ENCODE measurements at places on chromosomes 1 and 21.

GRCh38 chr1:231266811-231267322 is 25.9 kb downstream of the GNPAT start:
- no peak for DNase-seq

GRCh38 chr1:77412069-77412819 is 130.4 kb downstream of the AK5 start:
- DNase-seq = no peak

- no peak for DNase-seq
Observed at GRCh38 chr1:76961181-76961819, 94.0 kb downstream of the ST6GALNAC5 start.

- DNase-seq = no peak
Observed at GRCh38 chr1:38834221-38834782, 25.3 kb downstream of the RRAGC start.

GRCh38 chr1:231000639-231001038 is 21.7 kb downstream of the ARV1 start:
- DNase-seq = no peak

DNA sequence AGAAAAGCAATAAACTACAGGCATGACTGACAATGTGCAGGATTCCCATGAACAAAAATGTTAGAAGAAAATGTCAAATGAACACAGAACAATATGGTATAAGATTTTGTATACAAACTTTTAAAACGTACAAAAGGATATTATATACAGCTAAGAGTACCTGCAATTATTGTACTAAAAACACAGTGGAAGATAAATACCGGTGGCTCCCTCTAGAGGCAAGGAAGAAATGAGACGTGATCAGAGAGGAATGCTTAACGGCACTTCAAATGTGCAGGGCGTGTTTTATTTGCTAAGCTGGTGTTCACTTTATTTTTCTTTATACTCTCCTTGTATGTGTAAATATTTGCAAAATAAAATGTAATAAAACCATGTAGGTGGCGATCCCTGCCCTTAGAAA is 191.8 kb upstream of the SAMSN1 start:
- DNase-seq = peak; percentile 21

DNA sequence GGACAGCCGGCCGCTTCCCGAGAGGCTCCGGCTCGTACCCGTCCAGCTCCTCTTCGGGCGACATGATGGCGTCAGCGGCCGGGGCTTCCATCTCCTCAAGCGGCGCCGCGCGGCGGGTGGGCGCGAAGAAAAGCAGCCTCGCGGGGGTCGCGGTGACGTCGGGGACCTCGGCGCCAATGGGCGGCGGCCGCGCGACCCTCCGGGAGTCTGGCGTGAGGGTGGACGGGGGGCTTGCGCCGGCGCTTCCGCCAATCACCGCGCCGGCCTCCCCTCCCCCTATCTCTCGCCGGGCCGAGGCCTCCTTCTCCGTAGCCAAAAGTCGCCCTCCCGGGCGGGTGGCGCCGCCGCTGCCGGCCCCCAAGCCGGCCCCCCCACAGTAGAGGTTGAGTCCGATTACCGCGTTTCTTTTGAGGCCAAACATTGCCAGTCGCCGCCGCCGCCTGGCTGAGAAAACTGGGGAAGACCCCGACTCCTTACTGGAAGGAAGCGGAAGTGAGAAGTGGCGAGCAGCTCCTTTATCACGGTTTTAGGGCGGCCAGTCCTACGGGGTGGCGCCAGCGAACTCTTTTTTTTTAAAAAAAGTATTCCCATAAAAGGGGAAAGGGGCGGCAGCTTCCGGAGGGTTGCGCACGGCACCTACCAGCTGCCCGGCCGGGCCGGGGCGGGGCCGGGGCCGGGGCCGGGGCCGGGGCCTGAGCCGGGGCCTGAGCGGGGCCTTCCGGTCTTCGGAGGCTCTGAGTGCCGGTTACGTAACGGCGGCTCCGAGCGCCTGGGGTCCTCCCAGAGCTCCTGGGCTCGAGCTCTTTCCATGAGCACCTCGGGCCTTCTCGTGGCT is at the start of gene MCL1:
Gene MCL1 (minus strand): TSS at position 501 of the 835 bp plus-strand sequence. CDS start 80 bp downstream, at position 421.
- peak; percentile 83 for DNase-seq

GRCh38 chr1:29916656-29917369 is 680.5 kb downstream of the PTPRU start:
- no peak for DNase-seq

DNA sequence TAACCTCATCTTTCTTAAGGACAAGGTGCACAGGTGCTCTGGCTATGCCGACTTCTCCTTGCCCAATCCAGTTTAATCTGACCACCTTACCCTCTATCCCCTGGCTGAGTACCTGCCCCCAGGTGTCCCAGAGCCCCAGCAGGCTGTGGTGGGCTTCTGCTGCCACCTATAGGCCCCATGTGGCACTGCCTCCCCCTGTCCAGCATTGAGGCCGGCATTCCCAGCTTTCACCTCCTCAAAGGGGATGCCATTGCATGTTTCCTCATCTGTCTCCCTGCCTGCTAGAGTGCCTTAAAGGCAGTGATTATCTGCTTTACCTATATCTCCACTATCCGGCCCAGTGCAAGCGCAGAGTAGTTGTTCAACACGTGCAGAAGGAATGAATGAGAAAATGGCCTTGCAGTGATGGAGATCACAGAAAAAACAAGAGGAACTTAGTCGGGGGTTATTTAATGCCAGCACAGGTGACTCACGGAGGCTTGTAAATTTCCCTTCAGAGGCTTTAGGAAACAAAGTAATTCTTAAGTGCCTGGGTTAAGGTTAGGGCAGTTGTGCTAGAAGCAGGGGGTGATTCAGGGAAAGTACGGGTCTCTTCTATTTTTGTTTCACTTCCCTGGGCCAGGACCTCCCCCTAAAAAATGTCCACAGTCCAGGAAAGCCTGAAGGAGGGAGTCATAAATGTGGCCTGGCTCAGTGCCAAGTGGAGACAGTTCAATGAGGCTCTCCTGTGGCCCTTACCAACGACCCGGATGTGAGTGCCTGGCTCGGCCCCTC is 131.8 kb upstream of the NGF start:
- no peak for DNase-seq

DNA sequence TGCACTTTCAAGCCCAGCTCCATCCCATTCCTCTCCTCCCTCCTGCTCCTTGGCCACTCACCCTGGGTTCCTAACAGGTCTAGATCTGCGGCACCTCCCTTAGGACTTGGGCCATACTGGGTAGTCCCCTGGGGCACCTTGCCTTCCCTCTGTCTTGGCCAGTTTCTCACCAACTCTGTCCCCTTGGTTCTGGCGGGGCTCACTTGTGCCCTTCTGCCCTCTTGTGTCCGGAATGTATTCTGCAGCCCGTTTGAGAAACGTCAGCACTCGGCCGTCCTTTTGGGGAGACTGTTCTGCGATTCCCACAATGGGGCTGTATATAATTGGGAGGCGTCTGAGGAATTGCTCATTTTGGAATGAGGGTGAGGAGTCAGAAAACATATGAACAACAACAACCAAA is 162.4 kb downstream of the ZSCAN20 start:
- no peak for DNase-seq

Measured in stimulated activated CD8-positive, alpha-beta memory T cell treated with anti-CD3 and anti-CD28 coated beads, Interleukin-12 subunit alpha, Interleukin-12 subunit beta, amount 100 ng/mL, for 1 hour (primary cell).